ENCODE measurements at places on chromosomes 16 and 17.
A peak's percentile ranks its signal among the peaks of the same experiment; 100 is the strongest.

GRCh38 chr17:75778861-75779249, 5.8 kb upstream of the UNK start:
- no peak for DNase-seq

DNA sequence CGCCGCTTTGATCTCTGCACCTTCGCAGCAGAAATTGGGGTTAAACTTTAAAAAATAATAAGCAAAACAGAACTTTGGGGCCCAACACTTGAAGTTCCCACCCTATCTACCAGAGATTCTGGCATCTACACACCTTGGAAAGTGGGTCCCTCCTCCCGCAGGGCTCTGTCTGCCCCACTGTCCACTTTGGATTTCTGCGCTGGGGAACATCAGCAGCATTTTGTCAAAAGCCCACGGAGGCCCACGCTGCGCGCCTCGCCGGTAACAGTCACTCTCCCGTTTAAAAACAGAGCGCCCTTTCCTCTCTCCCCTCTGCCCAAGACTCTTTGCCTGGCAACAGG, 725 bp upstream of the WNT9B start:
- no peak for DNase-seq

DNA sequence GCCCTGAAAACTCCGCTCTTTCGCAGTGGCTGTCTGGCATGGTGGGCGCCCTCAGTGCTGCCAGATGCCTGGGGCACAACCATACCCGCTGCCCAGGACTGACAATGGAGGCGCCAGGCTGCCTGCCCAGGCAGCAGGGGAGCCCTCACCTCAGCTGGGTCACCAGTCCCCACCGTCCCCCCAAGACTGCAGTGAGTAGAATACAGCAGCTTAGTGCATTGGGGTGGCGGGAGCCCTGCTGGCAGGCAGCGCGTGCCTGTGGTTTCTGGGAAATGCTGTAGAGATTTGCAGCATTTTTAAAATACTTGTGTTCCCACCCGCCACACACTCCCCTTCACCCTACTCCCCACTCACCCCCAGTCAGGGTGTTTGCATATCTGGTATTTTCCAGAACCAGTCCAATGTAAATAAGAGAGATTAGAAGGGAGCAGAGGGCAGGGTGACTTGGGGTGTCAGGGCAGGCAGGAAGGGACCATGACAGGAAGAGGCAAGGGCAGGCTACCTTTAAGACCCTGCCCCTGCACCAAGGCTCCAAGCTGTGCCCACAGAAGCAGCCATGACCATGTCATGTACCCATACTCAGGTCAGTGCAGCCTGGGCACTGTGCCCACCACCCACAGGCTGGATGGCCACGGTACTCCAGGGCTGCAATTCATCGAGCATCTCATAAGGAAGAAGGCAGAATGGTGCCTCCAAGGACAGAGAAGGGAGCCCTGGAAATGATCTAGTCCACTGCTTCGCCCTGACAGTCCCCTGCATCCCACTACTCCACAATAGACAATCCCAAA, 21.5 kb downstream of the MYO18A start:
- no peak for DNase-seq

DNA sequence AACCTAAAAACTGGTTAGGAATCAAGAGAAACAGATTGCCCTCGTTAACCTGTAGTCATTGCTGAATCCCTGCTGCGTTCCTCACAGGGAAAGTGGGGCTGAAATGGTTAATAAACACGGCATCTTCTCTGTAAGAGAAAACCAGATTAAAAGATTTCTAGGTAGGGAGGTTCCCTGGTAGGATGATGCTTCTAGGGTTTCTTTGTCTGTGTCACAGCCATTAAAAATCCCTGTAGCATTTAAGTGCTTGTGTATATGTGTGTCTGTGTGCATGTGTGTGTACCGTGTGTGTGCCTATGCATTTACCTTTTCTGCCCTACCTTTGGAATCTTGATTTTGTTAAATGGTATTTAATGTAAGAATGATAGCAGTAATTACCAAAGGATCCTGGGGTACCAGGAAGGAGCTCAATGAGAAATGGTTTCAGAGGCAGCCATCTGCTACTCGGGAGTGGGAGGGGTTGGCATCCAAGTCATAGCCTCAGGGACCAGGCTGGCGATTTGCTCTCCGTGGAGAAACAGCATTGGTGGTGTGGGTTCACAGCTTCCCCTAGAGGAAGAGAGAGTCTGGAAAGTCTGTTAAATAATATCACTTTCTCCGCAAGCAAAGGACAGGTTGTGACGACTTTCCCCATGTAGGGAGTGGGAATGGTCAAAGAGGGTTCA, 177.1 kb downstream of the HS3ST4 start:
- DNase-seq: no peak

DNA sequence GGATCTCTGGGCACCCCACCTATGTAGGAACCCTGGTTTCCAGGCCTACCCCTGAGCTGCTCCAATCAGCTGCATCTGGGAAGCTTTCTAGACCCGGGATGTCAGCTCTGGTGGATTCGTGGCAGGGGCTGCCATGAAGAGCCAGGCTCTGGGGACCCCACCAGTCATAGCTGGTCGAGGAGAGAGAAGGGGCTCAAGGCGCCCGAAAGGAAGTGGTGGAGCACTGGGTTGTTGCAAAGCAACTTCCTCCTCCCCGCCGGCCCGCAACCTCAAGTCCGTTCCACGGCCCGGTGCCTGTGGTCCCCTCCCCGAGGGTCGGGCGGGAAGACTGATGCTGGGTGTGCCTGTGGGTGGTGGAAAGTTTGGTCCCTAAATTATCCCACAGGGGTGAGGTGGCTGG, 10.2 kb downstream of the TBKBP1 start:
- peak; percentile 28 for DNase-seq

DNA sequence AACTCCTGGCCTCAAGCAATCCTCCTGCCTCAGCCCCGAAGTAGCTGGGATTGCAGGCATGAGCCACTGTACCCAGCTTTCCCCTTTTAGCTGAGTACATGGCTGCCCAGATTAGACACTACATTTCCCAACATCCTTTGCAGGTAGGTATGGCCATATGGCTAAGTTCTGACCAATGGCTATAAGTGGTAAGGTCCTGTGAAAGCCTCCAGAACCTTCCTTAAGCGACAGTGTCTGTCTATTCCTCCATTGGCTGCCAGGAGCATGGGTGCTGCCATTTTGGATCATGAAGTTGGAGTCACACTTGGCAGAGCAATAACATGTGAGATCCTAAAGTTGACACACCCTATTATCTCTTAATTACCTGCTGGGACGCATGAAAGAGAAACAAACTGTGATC, 24.4 kb upstream of the CRHR1 start:
- DNase-seq: no peak

DNA sequence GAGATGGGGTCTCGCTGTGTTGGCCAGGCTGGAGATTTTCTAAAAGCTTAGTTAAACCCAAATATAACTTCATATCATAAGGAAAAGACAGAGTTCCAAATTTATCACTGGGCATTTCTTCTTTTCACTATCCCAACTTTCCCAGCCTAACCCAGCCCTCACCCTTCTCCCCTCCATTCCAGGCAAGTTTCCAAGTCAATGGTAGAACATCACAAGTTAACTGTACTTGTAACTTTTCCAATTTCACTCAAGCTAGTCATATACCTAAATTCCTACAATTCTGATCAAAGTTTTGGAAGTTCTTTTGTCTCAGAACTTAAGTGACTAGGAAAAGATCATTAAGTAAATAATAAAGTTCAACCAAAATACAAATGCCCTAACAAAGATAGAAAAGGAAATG, 61.2 kb downstream of the USP32 start:
- no peak for DNase-seq

DNA sequence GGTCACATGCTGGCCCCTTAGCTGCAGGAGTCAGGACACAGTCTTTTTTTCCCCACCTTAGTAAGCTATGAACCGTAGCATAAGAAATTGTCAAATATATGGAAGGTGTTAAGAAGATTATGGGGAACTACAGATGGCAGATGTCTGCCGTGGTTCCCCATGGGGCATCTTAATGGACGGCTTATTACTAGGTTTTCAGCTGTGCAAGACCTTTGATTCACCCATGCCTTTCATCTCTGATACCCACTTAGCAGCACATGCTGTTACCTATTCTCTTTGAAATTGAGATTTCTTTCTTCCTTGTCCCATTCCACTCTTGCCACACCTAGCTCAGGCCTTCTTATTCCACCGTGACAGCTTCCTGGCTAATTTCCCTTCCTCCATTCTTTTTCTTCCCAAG, 70.7 kb downstream of the RPTOR start:
- DNase-seq: no peak

DNA sequence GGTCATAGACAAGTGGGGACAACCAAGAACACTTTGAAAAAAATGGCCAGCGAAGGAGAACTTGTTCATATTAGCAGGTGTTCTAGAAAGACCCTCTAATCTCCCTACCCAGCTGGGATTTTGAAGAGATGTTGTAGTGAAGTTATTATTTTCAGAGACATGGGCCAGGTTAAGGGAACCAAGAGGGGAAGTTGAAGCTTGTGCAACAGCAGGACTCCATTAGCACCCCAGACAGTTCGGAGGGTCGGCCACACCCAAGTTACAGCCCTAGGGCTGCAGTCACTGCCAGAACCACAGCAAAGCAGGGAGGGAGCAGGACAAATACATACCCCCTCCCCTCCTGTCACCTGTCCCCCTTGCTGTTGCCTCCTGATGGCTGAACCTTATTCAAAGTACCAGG, 42.3 kb downstream of the WSB1 start:
- DNase-seq: no peak

Measured in CD4-positive, alpha-beta T cell treated with Interleukin-6 for 4 hours (primary cell).